ENCODE measurements at places on chromosomes 13 and 19.

DNA sequence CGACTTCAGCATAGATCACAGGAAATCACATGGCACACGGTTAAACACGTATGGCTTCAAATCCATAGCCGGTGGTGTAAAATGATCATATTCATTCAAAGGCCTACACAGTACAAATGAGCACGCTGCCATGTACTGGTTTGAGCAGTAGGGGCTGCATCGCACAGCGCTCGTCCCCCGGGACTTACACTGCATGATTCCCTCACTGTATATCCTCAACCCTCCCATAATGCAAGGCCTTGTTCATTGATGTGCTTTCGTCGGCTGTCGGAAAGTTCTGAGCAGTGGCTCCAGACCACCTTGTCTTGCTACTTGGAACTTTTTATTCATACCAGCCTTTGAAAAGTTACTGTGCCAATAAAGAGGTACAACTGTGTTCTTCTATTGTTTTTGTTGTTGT is 578.2 kb downstream of the MYO16 start:
- no peak for DNase-seq

DNA sequence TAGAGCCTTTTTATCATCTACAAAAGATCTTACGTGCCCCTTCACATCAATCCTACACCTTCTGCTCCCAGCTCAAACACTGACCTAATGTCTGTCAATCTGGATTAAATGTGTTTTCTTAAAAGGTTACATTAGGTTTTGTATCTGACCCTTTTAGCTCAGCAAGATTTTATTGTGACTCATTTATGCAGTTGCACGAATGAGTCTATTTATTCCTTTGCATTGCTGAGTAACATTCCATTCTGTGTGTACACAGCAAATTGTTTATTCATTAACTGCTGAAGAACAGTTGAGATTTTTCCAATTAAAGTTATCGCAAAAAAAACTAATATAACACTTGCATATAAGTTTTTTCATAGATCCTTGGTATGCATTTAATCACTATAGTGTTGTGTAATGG is 253.9 kb upstream of the GPC6 start:
- no peak for DNase-seq

DNA sequence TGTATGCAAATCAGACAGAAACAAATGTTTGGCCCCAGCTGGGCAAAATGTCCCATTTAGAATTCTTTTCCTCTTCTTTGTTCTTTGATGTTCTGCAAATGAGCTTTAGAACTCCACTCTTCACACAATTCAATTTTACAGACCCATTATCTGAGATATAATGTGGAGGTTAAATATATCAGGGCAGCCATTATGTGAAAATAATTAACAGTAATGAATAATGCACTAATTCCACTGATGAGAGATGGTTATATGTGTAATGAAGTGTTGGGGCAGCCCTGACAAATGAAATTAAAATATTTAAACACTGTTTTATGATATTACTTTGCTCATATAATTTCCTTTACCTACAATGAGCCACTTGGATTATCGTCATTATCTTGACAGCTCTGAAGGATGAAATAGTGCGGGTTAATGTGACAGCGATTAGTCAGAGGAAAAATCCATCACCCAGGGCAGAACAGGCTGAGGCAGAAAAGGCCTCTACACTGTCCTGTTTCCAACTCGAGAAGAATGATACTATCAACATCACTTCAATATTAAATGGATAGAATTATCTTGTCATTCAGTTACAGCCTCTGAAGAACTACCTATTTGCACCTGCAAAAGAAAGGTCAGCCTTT is 321.1 kb downstream of the RBM26 start:
- no peak for DNase-seq

DNA sequence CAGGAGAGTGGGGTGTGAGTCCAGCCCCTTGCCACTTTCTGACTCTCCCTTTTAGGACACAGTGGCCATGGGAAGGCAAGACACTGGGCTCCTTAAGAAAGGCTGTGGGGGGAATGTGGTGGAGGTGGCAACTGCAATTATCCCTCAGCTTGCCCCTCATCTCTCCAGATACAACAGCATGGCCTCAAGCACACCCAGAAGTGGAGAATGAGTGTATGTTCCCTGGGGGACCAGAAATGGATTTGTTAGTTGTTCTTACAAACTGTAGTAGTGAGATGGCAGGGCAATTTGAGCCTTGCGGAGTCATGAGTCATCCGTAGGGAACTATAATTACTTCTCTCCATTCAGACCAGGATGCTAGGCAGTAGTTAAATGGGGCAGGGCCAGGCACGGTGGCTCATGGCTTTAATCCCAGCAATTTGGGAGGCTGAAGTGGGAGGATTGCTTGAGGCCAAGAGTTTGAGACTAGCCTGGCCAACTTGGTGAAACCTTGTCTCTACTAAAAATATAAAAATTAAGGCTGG is 25.6 kb upstream of the CXCL17 start:
- peak; percentile 68 for DNase-seq

GRCh38 chr13:112077729-112078128 is 10.8 kb downstream of the SOX1 start:
- DNase-seq, result no peak

- DNase-seq, result peak; percentile 95
These were observed at the start of gene TRPM4 for GRCh38 chr19:49157445-49158224. TRPM4 (plus strand) TSS chr19:49157792; CDS start chr19:49157867, 75 bp downstream.

DNA sequence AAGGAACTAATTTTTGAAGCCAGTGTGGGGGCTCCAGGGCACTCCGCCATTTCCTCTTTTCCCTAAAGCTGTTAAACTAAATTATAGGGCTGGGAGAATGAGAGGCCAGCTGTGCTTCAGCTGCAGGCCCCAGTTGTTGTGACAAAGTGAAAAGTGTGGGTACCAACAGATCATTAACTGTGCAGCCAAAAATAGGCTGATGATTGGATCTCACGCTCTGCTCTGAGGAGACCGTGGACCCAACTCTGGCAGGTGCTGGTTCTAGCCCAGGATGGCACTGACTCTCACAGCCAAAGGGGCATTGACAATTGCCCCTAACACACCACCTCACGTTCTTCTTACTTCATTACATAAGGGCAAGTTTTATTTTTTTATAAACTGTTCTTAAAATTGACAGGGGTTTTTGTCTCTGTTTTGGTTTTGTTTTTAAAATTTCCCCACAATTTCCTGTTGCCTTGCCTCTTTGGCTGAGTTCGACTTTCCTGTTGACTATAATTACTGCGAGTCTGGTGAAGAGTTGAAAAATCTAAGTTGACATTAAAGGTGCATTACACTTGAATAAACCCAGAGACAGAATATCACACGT is 391.0 kb downstream of the FGF9 start:
- no peak for DNase-seq

- DNase-seq, result no peak
These were observed 1629.4 kb downstream of the PCDH9 start for GRCh38 chr13:65600702-65601101.

DNA sequence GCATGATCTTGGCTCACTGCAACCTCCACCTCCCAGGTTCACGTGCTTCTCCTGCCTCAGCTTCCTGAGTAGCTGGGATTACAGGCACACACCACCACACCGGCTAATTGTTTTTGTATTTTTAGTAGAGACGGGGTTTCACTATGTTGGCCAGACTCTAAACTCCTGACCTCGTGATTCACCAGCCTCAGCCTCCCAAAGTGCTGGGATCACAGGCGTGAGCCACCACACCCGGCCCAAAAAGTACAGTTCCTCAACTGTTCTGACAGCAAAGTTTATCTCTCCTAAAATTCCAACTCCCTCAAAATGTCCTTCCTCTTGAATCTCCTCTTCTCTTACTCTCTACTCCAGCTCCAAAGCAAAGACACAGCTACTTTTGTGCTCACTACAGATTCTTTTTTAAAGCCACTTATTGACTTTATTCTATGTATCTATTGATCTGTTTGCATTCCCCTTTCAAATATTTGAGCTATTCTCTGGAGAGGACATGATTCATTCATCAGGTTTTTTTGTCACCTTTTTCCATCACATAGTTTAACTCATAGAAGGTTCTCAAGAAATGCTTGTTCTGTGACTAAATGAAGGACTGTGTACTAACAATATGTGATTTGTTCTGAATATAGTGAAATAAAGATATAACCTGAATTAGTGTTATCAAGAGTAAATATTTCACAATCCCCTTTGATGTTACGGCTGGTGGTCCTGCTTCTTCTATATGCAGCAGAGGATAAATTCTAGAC is 142.2 kb downstream of the TBC1D4 start:
- DNase-seq, result no peak

- no peak for DNase-seq
These were observed 109.8 kb downstream of the KL start for GRCh38 chr13:33125821-33126570.

- no peak for DNase-seq
These were observed 391.9 kb downstream of the COG6 start for GRCh38 chr13:40047322-40047771.

DNA sequence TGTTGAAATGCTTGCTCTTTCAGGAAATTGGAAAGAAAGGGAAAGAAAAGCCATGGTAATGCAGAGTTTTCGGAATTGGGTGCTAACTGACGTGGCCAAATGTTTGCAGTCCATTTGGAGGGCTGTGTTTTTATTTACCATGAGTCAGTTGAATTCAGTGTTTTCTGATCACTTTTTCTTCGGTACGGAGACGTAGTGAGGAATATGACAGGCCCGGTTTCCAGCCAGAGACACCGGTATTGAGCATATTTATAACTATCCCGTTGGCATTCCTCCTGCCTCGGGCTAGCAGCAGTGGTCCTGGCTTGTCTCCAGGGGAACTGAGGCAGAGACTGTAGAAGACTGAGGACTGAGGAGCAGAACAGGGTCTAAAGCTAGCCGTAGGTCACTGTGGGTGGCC is 1.0 kb downstream of the CDC16 start:
- no peak for DNase-seq

GRCh38 chr13:95298971-95299621 is 2.2 kb downstream of the ABCC4 start:
- no peak for DNase-seq

DNA sequence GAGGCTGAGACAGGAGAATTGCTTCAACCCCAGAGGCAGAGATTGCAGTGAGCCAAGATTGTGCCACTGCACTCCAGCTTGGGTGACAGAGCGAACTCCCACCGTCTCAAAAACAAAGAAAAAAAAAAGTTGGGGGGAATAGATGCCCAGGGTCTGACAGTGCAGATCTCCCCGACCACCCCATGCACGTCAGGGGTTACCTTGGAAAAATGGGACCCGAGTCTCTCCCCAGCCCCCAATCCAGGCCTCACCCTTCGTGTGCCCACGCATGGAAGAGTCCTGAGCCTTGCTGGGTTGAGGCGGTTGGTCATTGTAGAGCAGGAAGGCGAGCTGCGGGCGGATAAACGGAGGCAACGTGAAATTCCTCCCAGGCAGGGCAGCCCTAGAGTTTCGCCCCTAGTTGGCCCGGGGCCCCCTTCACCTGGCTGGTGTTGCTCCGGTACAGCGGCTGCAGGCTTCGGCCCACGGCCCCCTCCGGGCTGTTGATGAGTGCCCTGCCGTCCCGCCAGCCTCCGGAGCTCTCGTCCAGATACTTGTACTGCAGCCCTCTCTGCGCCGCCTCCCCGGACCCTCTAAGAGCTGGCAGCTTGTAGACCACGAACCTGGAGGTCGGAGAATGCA is 588 bp downstream of the DNASE2 start:
- no peak for DNase-seq

- DNase-seq, result no peak
These were observed 48.6 kb downstream of the PEPD start for GRCh38 chr19:33472691-33473652.

DNA sequence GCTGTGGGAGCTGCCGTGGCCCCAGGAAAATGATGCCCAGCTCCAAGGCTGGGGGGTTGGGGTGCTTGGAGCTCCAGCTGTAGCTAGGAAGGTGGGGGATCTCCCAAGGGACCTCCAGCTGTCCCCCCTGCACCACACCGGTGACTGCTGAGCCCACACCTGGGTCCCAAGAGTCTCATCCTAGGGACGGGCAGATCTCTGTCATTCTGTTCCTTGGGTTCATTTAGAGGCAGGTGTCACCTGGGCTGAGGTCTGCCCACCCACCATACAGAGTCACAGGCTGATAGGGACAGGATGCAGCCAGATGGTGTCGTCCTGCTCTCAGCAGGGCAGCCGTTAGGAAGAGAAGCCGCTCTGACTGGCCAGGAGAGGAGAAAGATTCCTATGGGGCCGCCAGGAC is 5.3 kb downstream of the F2RL3 start:
- DNase-seq, result no peak

DNA sequence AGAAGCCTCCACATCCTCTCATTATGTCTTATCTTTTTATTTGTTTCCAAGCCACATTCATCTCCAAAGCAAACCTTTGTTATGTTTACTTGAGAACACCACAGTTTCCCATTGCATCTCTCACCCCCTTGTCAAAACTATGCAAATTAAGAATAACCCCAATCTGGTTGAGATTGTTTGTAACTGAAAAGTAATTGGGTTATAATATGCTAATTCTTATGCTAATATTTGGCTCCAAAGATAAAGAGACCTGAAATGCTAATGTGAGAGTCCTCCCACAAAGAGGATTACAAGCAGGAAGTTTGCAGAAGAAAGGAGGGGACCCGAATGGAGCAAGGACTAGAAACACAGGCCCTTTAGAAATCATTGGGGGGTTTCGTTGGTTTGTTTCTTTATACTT is 92.9 kb upstream of the UBL3 start:
- DNase-seq, result no peak

DNA sequence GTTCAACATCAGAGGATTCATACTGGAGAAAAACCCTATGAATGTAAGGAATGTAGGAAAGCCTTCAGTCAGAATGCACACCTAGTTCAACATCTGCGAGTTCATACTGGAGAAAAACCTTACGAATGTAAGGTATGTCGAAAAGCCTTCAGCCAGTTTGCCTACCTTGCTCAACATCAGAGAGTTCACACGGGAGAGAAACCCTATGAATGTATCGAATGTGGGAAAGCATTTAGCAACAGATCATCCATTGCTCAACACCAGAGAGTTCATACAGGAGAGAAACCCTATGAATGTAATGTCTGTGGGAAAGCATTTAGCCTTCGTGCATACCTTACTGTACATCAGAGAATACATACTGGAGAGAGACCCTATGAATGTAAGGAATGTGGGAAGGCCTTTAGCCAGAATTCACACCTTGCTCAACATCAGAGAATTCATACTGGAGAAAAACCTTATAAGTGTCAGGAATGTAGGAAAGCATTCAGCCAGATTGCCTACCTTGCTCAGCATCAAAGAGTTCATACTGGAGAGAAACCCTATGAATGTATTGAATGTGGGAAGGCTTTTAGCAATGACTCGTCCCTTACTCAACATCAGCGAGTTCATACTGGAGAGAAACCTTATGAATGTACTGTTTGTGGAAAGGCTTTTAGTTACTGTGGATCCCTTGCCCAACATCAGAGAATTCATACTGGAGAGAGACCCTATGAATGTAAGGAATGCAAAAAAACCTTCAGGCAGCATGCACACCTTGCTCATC is 15.4 kb downstream of the ZNF570 start:
- DNase-seq, result no peak

GRCh38 chr19:42487032-42487797 is 41.1 kb downstream of the CEACAM1 start:
- no peak for DNase-seq

DNA sequence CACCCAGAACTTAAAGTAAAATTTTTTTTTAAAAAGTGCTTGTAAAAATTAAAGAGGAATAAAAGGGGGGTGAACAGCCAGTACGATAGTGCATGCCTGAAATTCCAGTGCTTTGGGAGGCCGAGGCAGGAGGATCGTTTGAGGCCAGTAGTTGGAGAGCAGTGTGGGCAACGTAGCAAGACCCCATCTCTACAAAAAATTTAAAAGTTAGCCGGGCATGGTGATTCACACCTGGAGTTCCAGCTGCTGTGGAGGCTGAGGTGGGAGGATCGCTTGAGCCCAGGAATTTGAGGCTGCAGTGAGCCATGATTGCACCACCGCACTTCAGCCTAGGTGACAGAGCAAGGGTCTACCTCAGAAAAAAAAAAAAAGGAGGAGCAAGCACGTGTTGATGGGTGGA is 7.8 kb downstream of the ADAMTSL5 start:
- DNase-seq, result no peak

GRCh38 chr19:5285955-5286354 is 54.7 kb downstream of the PTPRS start:
- DNase-seq, result no peak

Data from transverse colon (tissue), 4 donors.